ENCODE measurements at places on chromosomes 1 and 21.

- DNase-seq: no peak
Observed at GRCh38 chr1:65717815-65718454, 74.8 kb upstream of the PDE4B start.

DNA sequence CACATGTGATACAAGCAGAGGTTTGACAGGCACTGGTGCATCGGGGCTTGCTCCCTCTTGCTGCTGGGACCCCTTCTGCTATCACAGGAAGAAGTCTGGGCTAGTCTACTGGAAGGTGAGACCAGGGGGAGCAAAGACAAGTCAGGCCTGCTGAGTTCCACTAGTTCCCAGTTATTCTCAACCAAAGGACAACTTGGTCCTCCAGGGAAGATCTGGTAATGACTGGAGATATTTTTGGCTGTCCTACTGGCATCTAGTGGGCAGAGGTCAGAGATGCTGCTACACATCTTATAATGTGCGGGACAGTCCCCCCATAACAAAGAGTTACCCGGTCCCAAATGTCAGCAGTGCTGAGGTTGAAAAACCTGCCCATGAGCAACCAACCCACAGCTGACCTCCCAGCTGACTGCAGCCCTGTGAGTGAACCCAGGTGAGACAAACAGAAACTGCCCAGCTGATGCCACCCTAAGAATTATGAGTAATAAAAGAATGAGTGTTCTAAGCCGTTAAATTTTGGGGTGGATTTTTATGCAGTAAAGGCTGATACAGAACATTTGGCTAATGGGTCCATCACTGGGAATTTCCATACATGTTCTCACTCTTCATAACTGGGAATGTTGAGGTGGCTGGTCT lies 71.6 kb downstream of the NENF start:
- no peak for DNase-seq

DNA sequence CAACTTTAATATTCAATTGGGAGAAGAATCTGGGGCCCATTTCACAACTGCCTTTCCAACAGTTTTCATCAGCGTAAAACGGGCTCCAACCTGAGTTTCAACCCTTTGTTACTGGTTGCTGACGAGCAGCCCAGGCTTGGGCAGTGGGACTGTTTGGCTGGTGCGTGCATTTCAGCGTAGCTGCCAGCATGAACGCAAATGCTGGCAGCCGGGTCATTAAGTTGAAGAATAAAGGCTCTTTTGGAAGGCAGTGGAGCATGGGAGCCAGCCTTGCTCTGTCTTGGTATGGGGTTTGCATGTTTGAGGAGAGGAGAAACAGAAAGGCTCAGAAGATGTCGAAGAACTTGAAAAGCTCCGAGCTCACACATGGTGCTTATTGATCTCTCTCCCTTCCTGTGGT lies 40.7 kb downstream of the WDR3 start:
- DNase-seq: no peak

DNA sequence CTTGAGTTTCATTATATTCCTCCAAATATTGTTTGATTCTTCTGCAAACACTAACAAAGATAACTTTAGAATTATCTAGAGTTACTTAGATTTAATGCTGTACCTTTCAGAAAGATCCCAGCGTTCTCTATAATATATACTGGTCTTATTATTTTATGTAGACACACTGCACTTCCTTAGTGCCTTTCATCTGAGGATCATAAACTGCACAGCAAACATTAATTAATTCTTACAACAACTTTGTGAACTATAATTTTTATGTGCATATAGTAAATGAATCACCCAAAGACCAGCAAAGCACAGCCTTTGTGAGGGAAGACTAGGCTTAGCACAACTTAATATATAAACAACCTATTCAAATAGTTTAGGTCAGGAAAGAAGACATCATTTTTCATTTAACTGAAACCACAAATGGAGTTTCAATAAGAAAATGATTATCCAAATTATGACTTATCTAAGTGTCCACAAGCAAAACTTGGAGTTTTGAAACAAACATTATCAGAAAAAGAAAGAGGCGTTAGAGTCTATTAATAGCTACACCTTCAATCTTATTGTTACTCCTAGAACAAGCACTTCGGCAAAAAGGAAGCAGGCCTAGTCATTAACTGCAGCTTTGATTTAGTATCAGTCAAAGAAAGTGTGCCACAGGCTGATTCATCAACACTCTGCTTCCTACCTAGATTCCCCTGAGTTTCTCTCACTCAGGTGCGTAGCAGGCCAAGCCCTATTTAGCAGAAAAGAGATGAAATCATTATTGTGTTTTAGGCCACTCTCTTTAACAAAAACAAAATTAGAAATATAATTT lies 22.5 kb upstream of the RC3H1 start:
- DNase-seq: no peak

- no peak for DNase-seq
Observed at GRCh38 chr1:43339584-43340232, 2.1 kb downstream of the MPL start.

- no peak for DNase-seq
Observed at GRCh38 chr1:245031041-245031440, 123.7 kb upstream of the KIF26B start.

- no peak for DNase-seq
Observed at GRCh38 chr21:42105476-42106315, 34.6 kb downstream of the UMODL1 start.

DNA sequence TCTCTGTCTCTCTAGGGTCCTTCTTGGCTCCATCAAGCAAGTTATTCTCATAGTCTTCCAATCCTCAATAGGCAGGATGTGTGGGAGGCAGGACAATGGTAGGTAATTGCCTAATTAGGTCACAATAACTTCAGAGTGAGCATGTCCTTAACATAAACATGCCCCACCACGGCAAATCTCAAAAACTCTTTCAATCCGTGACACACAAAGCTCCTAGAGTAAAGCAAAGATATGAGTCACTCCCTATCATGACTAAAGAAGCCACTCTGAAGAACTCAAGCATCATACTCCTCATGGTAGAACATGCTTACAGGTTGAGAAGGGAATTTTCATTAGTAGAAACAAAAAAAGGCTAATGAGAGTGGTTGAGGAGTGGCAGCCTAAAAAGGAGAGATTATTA lies 4.9 kb downstream of the HAO2 start:
- DNase-seq: no peak

DNA sequence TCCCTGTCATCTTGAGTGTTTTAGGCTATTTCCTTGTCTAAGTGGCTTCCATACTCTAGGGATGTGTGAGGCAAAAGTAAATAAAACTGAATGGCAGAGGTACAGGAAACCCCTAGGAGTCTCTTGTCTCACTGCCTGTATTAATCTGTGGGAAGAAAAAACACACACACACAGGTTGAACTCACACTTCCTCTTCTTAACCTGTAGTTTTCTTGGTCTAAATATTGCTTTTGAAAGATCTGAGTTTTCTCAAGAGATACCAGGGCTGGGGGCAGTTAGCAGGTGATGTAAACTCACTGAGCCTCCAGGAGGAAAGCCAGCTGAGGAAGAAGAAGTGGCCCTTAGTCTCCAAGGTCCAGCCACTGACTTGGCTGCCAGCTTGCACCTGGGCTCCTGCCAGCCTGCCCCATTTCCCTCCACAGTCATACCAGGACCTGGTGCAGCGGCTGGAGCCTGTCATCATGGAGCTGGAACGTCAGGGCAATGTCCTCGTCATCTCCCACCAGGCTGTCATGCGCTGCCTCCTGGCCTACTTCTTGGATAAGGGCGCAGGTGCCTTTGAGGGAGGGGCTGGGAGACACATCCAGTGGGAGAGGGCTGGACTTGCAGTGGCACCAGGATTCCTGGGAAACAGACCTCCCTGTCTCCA lies 16.9 kb downstream of the PFKFB2 start:
- no peak for DNase-seq

DNA sequence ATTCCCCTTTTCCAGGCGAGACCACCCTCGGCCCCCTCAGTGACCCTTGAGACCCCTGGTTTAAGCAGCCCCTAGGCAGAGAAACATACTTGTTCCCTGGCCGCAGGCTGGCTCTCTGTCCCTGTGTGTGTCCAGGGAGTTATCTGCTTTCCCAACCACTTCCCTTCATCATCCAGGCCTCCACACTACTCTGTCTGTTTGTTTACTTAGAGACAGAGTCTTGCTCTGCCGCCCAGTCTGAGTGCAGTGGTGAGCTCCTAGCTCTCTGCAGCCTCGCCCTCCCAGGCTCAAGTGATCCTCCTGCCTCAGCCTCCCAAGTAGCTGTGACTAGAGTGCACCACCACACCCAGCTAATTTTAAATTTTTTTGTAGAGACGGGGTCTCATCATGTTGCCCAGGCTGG lies 5.8 kb upstream of the VWA1 start:
- no peak for DNase-seq

GRCh38 chr1:242641461-242641860 lies 117.0 kb upstream of the PLD5 start:
- no peak for DNase-seq

DNA sequence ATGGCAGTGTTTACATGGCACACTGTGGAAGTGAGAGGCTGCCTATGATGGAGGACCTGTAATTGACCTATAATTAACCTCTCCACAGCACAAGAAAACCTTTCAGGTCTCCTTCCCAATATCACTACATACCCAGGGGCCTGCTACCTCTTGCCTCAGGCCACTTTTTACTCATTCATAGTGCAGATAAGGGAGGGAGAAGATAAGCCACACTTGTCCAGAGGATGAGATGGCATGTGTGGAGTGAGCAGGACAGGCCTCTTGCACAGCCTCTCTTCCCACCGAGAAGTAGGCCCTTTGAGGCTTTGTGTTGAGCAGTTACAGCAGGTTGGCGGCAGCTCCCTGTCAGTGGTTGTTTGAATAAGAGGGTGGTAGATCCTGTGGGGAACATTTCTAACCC lies 31.1 kb upstream of the IKBKE start:
- no peak for DNase-seq

- DNase-seq: no peak
Observed at GRCh38 chr1:17400725-17401341, 28.8 kb downstream of the PADI6 start.

DNA sequence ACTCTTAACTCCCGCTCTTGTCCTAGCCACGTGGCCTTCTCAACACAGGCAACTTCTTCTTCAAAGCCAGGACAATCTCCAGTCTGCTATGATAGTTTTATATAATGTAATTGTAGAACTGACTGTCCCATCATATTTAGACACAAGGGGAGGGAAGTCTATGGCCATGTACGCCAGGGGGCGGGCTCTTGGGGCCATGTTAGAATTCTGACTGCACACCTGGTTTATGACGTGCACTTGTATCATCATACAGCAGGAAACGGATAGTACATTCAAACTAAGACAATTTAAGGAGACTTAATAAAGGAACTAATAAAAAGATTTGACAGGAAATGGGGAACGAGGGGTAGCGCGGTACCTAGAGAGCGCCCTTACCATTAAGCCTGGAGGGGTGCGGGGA lies 21.5 kb downstream of the DMRTB1 start:
- DNase-seq: no peak

DNA sequence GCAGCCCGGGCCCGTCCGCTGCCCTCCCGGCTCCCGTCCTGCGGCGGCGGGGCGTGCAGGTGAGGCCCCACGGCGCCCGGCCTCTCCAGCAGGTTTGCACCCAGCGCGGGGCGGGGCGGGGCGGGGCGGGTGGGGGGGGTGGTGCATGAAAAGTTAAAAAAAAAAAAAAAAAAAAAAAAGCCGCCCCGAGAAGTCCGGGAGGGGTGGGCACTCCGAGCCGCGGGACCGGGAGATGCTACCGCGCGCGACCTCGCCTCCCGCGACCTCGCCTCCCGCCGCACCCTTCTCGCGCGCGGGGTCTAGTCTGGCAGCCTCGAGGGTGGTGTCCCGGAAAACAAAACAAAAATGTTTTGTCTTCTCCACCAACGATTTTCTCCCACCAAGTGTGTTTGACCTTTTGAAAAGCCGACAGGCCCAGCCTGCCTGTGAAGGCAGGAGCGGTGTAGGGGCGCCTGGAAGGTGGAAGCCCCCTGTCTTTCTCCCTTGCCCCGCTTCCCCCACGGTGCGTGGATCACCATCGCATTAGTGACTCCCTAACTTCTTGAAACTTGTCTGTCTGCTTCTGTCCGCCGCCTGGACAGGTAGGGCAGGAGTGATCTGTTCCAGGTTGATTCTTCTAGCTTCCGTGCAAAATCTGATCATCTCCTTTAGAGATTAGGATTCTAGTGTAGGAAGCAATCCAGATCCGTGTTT lies 569 bp downstream of the RCAN3 start:
- no peak for DNase-seq

GRCh38 chr1:30476911-30477459 lies 246.4 kb downstream of the MATN1 start:
- DNase-seq: no peak

GRCh38 chr1:41327383-41327999 lies 33.7 kb upstream of the FOXO6 start:
- no peak for DNase-seq

DNA sequence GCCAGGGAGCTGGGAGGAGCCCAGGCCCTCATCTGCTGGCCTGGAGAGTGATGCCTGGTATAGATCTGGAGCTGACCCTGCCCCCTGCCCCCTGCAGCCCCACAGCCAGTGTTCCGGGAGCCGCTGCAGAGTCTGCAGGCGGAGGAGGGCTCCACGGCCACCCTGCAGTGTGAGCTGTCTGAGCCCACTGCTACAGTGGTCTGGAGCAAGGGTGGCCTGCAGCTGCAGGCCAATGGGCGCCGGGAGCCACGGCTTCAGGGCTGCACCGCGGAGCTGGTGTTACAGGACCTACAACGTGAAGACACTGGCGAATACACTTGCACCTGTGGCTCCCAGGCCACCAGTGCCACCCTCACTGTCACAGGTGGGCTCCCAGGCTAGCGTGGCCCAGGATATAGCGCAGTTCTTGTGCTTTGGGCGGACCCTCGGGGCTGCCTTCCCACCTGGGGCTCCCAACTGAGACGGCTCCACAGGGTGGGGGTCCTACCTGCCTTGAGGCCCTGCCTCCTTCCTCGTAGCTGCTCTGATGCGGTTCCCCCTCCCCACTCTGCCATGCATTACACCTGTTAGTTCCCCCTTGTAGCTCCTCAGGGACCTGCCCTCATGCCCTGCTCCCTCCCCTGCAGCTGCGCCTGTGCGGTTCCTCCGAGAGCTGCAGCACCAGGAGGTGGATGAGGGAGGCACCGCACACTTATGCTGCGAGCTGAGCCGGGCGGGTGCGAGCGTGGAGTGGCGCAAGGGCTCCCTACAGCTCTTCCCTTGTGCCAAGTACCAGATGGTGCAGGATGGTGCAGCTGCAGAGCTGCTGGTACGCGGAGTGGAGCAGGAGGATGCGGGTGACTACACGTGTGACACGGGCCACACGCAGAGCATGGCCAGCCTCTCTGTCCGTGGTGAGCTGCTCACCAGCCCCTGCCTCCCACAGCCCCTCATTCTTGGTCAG lies 98.7 kb downstream of the OBSCN start:
- DNase-seq: no peak

DNA sequence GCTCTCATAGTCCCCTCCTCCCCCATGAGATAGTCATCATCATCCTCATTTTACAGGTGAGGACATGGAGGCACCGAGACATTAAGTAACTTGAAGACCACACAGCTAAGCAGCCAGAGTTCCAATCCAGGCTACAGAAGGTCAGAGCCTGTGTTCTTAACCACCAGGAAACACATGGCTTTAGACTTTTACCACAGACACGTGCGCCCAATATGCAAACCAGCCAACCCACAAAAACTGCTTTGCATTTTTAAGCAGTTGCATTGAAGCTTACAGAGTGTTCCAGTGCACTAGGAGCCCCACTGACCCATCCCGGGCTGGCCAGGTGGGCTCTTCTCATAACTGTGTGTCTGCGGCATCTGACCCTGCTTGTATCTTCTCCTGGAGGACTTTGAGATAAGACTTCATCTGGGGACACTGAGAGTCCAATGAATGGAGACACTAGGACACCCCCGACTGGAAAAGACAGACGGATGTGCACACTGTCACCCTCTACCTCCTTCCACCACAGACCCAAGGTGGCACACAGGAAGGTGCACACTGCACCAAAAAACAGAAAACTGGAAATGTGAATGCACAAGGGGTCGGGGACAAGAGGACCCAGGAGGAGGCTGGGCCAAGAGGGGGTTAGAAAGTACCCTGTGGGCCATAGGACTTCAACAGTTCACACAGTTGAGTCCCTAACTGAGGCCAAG lies 56.4 kb downstream of the ETS2 start:
- no peak for DNase-seq
